ENCODE measurements at places on chromosomes 13 and 19.

DNA sequence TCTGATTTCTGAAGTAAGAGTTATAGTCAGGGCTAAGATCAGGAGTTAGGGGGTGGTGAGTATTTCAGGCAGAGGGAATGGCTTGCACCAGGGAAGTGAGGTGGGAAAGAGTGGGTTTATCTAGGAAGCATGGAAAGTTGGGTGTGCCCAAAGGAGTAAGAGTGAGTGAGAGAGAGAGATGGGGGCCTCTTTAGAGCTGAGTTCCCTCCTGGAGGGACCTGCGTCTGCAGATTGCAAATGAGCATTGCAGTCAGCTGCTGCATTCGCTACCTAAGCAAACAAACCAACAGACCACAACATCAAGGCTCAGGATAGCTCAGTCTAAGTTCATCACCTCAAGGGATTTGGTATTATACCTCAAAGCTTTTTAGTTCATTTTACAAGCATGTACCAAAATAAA is 405.8 kb downstream of the FGF9 start:
- no peak for DNase-seq

GRCh38 chr13:96090240-96091101 is 564 bp downstream of the HS6ST3 start:
- no peak for DNase-seq

- DNase-seq, result no peak
These were observed 1793.8 kb upstream of the PCDH20 start for GRCh38 chr13:63209330-63210017.

- DNase-seq, result no peak
These were observed 12.9 kb downstream of the NOVA2 start for GRCh38 chr19:45960595-45961235.

DNA sequence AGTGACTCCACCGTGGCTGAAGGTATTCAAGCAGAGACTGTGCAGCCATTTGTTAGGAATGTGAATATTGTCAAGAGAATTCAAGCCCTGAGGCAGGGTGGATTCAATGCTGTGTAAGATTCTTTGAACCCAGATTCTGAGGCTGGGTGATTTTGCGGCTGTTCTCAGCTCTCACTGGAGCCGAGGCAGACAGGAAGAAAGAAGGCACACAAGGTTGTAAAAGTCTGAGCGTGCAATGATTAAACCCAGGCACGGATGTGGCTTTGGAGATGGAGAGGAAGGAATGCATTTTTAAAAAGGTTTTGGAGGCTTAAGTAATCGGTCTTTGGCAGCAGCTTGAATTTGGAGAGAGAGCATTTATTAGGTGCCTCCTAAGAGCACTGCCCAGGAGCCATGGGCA is 187.9 kb downstream of the KATNAL1 start:
- no peak for DNase-seq

GRCh38 chr19:33310606-33311325 is 8.4 kb upstream of the CEBPA start:
- DNase-seq, result no peak

GRCh38 chr19:310141-310651 is 19.0 kb upstream of the PLPP2 start:
- no peak for DNase-seq

DNA sequence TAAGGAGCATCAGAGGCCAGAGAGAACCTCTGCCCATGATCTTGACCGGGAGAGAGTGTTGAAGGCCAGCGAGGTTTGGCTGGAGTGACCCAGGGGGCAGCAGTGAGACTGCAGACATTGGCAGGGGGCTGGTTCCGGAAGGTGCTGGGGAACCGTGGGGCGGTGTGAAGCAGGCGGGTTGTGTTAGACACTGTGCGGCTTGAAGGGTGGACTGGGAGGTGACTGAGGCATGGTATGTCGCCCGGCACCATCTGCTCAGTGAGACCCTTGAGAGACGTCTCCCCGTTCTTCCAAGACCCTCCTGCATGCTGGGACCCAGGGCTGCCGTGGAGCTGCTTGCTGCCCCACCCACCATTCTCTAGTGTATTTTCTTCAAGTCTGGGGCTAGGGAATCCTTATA is 24.6 kb downstream of the CARM1 start:
- DNase-seq, result no peak
